Stimulated activated CD4-positive, alpha-beta T cell treated with anti-CD3 and anti-CD28 coated beads, Interleukin-15, amount 100 ng/mL, for 24 hours (primary cell): ENCODE measurements at places on chromosomes 5 and 9.

GRCh38 chr5:75051217-75051751 is 1.1 kb downstream of the GCNT4 start:
- DNase-seq: peak; percentile 52

DNA sequence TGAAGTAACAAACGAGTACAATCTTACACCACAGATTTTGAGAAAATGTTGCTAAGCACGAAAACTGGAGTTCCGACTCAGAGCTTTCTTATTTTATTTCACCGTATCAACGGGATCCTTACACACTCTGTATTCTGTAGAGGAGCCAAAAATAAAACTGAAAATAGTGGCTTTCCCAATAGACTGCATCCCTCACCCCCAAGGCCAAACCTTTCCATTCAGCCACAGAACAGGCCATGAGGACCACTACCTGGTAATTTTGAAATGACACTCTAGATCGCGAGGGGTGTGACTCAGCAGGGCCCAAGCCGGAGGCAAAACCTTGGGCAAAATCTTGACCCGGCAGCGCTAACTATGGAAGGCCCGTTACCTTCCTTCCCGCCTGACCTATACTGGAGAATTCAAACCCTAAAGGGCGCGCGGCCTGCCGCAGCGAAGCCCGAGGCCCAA is 432 bp downstream of the HSPA9 start:
- no peak for DNase-seq

DNA sequence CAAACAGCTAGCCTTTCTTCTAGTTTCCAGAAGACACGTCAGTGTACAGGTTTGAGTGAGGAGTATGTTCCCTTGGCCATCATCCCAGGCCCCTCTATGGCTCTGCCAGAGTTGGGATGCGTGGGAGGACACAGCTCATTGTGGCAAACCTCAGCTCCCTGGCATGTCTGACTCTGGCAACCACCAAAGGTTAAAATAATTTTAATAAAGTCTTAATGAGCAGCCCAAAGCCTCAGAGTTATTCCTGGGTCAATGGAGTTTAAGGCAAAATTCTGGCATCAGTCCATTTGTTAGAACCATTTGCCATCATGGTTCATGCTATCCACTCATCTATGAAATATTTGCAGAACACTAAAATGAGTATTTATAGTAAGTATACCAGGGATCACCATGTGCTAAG is 79.8 kb upstream of the PAPPA start:
- no peak for DNase-seq

DNA sequence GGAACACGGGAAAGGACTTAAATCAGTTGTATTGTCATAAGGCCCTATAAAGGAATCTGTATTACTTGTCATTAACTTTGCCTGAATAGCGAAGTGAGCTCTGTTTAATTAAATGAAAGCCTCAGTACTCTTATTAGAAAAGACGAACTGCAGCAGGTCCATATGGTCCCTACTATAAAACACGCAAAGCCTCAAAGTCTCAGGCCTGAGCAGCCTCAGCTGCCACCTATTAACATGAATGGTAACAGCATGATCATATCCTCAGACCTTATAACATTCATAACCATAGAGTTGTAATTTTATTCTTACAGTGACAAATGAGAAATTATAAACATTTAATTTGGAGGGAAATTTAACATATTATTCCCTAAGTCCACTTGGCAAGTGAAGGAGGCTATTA is 1113.7 kb upstream of the WWC1 start:
- no peak for DNase-seq

GRCh38 chr9:12973710-12974109 is 198.9 kb downstream of the LURAP1L start:
- no peak for DNase-seq
